ENCODE measurements at places on chromosomes 3 and 15. TPM values are rescaled to one million over a fixed set of nuclear protein-coding genes. Genes with fewer than 3 reads are reported as not detected.
A peak's percentile ranks its signal among the peaks of the same experiment; 100 is the strongest.

DNA sequence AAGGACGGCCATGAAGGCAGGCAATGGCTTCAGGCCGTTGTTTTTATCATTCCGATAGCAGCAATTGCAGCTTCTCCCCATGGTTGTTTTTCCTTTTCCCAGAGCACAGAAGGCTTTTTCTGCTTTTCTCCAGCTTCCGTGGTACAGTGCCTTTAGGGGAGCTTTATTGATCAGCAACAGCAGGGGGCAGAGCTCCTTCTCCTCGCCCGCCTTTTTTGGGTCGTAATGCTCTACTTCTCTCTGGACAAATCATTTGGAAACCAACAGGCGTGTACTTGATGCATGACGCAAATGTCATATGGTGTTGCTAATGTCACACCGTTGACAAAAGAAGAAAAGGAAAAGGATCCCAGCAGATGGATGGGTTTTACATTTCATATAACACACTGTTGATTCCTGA is 79.7 kb upstream of the SNRK start:
- no peak for DNase-seq

TM6SF1 gene
- 1.5 TPM for total RNA-seq

MUC13 gene
- total RNA-seq = 360 TPM

PIERCE2 gene
- total RNA-seq = 5.8 TPM

DNA sequence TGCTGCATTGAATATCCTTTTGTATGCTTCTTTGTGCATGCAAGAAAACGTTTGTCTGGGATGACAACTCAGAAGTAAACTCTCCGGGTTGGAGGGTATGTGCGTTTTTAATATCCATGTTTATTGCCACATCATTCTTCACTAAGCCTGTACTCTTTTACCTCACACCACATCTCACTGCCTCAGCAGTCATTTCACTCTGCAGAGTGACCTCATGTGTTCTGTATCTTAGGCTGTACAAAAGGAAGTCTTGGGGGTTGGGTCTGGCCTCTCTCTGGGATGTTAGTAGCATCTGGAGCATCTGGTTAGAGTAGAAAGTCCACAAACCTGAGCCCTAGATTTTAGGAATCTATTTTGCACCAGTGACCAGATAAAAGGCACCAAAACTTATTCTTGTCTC is 16.1 kb downstream of the CACNA1D start:
- no peak for DNase-seq

DNA sequence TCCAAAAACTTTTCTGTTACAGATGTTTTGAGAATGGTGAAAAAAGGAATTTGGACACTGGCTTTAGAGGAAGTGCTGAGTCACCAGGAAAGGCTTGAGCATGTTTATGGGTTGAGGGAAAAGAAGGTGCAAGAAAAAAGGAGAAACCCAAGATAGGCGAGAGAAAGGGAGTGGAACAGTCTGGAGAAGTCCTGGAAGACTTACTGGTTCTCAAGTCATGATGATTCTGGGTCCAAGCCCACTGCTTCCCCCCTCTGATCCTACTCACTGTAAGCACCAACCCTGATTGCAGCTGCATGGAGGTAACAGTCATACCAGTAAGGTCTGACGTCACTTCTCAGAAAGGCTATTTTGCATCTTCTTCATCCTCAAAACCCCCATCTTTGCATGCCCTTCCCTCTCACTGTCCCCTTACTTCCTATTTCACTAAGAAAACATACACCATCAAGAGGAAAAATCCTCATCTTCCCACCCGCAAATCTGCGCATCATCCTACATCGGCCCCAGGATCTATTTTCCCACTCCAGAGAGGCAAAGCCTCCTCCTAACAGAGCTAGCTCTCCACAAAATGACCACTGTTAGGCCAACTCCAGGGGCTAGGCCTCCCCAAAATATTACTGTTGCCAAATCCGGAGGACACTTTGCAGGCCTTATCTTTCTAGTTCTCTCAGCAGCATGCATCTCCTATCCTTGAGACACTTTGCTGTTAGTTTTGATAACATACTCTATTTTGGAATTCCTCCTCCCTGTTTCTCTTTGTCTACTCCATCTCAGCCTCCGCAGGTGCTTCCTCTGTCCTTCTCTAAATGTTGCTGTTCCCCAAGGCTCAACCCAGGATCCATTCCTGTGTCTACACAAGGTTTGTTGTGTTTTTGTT is 3.2 kb upstream of the ATP13A3 start:
- DNase-seq = no peak

GRCh38 chr3:20811631-20812030 is 625.6 kb upstream of the SGO1 start:
- no peak for DNase-seq

DNA sequence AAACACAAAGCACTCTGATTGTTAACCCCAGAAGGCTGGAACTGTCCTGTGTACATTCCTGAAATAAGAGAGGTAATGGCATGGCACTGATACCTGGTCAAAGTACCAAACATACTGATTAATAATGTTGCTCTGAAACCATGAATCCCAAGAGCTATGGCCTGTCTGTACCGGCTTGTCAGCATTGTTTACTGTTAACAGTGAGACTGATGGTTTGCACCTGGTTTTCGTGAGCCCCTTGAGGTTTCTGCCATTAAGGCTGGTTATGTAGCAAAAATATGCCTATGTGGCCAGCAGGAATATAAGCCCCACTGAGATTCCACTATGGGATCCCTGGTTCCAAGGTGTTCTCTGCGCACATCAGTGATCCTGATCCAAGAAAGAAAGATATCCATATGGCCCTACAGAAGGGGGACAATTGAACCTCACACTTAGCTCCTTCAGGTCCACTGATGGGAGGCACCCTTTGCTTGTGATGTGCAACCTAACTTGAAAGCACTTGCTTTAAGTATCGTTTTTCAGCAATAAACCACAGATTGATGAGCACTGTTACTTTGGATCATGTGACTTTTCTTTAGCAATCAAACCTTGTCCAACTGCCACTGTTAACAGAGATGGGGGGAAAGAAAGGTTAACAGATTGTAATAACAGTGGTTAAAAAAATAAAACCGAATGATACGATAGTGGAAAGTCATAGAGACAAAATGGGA is 65.2 kb downstream of the TBL1XR1 start:
- DNase-seq = no peak

GRCh38 chr3:186790261-186790981 is 7.0 kb downstream of the EIF4A2 start:
- DNase-seq = no peak

GRCh38 chr3:157104928-157105652 is 54.9 kb downstream of the CCNL1 start:
- DNase-seq = no peak

- DNase-seq = no peak
These were observed 43.7 kb upstream of the CD47 start for GRCh38 chr3:108134555-108134880.

RBMS3 gene
- total RNA-seq = 2.8 TPM

DNA sequence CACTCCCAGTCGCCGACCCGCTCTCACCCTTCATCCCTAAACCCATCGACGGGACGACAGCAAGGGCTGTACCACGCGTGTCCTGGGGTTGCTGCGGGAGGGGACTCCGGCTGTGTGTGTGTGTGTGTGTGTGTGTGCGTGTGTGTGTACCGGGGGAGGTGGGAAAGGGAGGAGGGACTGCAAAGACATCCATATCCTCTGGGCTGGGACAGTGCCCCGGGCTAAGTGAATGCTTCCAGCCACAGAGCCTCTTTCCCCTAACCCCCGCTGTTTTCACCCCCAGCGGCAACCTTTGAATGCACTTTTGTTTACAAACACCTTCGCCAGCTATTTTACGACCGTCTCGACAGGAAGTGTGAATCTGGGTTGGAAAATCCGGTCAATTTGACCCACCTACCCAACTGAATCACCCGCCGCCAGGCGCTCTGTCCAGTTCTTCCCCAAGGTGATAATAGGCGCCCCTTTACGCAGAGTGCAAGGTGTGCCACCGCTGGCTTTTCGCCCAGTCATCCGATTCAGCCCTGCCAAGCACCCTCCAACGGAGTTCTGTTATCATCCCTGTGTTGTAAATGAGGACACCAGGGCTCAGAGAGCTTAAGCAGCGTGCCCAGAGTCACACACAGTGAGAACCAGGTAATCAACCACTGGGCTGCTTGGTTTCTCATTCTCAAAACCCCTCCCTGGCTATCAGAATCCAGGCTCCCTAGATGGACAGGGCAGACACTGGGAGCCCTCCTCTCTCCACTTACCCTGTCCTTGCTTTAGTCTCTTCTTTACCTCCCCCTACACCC is 739 bp upstream of the AMOTL2 start:
- peak; percentile 81 for DNase-seq

DNA sequence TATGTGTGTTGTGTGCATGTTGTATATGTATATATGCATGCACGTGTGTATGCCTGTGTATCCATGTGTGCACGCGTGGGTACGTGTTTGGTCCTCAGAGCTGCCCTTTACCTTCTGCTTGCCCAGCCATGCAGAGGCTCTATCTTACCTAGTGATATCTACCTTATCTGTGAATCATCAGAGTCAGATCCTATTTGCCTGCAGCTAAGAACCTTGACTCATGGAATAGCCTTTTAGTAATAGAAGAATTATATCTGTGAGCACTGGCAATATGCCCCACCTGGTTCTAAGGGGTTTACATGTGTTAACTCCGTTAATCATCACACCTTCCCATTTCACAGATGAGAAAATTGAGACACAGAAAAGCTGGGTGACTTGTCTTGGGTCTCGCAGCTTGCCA is 11.0 kb downstream of the PGPEP1L start:
- no peak for DNase-seq

GRCh38 chr3:138440596-138440995 is 6.2 kb downstream of the ESYT3 start:
- no peak for DNase-seq

PTH1R gene
- 0.86 TPM for total RNA-seq

CLEC3B gene
- total RNA-seq = 28.9 TPM

DUOXA2 gene
- 48.5 TPM for total RNA-seq

DNA sequence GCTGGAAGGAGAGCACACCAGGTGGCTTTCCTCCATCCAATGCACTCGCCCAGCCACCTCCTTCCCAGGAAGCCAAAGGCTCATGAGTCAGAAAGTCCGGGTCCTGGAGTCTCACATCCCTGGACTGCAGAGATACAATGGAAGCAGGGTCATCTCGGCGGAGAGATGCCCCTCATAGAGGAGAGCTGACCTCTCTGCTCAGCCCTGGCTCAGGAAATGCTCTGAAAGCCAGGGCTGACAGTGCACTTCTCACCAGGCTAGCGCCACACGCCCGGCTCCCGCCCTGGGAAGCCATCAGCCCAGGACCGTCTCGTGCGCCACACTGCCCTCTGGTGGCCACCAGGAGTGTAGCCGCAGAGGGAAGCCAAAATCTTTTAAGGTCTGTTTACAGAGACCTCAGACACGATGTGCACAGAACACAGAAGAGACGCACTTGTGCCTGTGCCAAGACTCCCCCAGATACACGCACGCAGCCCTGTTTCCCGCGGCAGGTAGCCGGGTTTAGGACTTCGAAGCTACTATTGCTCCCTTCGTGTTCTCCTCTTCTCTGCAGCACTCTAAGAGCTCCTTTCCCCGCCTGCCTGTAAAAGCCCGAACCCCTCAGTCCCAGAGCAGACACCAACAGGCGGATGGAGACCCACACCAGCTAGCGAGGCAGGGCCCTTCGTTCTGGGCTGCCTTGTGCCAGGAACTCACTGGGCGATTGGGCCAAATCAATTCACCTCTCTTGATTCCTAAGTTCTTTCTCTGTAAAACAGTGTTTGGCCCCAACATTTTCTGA is 9.7 kb downstream of the NTRK3 start:
- DNase-seq = peak; percentile 63

DNA sequence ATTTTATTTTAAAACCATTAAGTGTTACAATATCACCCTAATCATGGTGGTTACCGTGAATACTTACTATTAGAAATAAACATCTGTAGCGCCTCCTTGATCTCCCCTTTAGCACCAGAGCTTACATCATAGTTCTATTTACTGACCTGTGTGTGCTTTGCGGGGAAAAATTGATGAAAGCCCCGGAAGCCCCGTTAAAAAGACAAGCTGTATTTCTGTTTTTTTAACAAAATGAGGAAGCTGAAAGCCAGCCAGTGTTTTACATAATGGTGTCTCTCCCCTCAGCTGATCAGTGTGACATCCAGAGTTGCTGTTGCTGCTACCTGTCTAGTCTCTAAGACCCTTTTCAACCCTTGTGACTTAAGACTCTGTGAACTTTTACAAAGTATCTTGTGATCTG is 100.8 kb downstream of the OPA1 start:
- DNase-seq = no peak

GRCh38 chr15:74891469-74891868 is 1.6 kb downstream of the MPI start:
- DNase-seq = peak; percentile 91

IGDCC3 gene
- total RNA-seq = not detected

GRCh38 chr15:92797168-92798052 is 102.7 kb upstream of the CHD2 start:
- DNase-seq = peak; percentile 62

Measured in colonic mucosa (tissue), 4 donors.